ENCODE measurements at places on chromosomes 1 and 21. TPM values are rescaled to one million over a fixed set of nuclear protein-coding genes. Genes with fewer than 3 reads are reported as not detected.

PADI1 gene
- not detected for total RNA-seq

OPTC gene
- total RNA-seq = not detected

SMIM34 gene
- not detected for total RNA-seq

OR6N1 gene
- not detected for total RNA-seq

ORC1 gene
- total RNA-seq = 2.1 TPM

ILDR2 gene
- 0.32 TPM for total RNA-seq

LMNA gene
- total RNA-seq = 44.4 TPM

MTX1 gene
- 20.4 TPM for total RNA-seq

Data from T-cell (primary cell).